ENCODE measurements at places on chromosomes 5 and 9. TPM values are rescaled to one million over a fixed set of nuclear protein-coding genes. Genes with fewer than 3 reads are reported as not detected.

- peak; percentile 27 for DNase-seq
Measured at GRCh38 chr9:88388886-88389605, 802 bp downstream of the SPIN1 start.

DNA sequence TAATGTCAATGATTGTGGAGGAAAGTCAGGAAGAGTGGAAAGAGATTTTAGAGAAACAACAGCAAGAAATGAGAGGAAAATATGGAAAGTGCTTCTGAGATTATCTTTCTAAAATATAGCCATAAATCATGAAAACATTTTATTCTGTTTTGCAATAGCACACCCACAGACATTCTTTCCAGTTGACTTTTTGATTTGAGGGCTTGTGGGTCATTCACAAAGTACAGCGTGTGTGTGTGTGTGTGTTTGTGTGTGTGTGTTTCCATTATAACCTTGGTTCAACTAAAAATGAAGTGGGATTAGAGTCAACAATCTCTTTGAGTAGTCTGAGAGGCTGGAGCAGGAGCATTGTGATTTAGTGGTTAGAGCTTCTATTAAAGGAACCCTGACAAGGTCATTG, 116.6 kb upstream of the GAS1 start:
- no peak for DNase-seq

GRCh38 chr9:34994900-34995669, 5.5 kb downstream of the DNAJB5 start:
- no peak for DNase-seq

GRCh38 chr9:97237311-97237786, 70.1 kb upstream of the CCDC180 start:
- no peak for DNase-seq

CCDC112 gene
- total RNA-seq = 11.3 TPM

FAM174A gene
- total RNA-seq = 13.3 TPM

FYB1 gene
- total RNA-seq = 42.8 TPM

MGAT1 gene
- total RNA-seq = 77.5 TPM
